Stimulated activated CD8-positive, alpha-beta memory T cell treated with anti-CD3 and anti-CD28 coated beads, Interleukin-4, amount 100 ng/mL, for 1 hour (primary cell): ENCODE measurements at places on chromosomes 2 and 18.

- DNase-seq = no peak
These were observed 331.6 kb downstream of the SETBP1 start for GRCh38 chr18:45012286-45012685.

- DNase-seq = no peak
These were observed 13.1 kb downstream of the PKDCC start for GRCh38 chr2:42060718-42061619.

GRCh38 chr2:231680285-231680991 is 27.9 kb upstream of the PTMA start:
- DNase-seq = no peak

- DNase-seq = no peak
These were observed 46.4 kb upstream of the CXCR4 start for GRCh38 chr2:136164280-136164776.

DNA sequence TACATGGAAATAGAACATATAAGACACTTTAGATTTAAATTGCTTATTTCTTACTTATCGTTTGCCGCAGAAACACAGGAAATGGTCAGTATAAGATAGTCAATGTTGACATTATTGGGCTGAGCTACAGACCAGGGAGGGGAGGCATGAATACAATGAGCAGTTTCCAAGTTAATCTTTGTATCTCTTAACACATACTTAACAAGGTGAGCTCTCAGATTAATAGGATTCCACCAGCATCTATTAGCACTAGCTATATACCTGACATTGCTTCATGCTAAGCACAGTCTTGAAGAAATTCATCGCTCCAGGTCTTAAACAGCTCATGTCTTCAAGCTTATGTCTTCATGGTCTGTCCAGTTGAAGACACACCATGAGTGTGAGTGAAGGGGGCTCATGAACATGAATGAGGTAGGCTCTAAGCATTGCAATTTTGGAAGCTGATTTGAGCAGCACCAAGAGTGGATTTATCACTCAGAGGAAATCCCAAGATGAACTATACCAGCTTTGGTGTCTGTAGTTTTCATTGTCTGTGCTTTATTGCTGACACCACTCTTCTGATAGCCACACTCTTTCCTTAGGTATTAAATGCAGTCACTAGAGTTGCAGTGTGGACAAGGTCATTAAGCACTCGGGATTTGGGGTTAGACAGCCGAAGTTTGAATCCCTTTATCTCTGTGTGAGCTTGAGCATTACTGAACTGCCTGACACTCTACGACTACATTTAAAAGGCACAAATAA is 359.3 kb upstream of the EPHA4 start:
- DNase-seq = no peak

DNA sequence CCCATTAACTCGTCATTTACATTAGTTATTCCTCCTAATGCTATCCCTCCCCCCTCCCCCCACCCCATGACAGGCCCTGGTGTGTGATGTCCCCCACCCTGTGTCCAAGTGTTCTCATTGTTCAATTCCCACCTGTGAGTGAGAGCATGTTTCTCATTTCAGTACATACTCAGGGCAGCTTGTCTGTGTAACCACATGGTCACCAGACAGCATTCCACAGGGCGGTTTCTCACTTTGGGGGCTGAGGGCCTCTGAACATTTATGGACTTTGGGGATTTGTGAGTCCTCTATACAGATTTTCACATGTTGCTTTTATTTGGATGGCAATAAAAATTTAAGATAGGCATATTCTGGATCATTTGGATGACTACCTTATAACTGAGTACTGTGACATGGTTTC is 84.0 kb downstream of the LYPD6B start:
- no peak for DNase-seq

GRCh38 chr2:195307751-195308150 is 349.3 kb upstream of the SLC39A10 start:
- DNase-seq = no peak

- DNase-seq = no peak
These were observed 263.1 kb downstream of the TNS1 start for GRCh38 chr2:217739741-217740140.

- no peak for DNase-seq
These were observed 187.4 kb downstream of the LPIN1 start for GRCh38 chr2:11933854-11934253.

DNA sequence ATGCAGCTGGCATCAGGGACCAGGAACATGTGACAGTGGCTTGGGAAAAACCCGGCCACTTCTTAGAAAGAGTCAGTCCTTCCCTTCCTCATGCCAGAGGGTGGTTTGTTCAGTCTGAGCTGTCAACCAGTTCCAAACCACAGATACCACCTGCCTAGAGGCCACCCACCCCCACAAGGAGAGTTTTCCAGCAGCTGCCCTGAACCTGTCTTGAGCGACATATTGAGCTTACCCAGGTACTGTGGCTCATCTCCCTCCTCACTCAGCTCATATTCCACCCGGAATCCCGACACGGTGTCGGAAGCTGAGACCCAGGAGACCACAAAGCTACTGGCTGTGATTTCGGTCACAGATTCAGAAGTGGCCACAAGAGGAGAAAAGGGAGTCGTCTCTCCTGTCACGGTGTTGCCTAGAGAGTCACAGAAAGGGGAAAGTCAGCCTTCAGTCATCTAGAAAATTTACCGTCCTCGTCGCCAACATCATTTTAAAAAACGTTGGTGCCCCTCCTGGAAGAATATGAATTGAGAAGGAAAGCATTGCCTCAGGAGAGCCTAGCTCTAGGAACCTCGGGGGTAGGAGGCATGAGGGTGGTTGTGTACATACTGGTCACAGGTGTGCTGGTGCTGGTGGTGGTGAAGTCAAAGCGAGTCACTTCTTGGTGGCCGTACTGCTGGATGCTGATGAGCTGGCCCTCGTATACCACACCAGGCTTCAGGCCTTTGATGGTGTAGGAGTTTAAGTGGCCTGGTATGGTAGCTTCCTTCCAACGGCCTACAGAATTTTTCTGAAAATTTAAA is 26.3 kb downstream of the FN1 start:
- no peak for DNase-seq

DNA sequence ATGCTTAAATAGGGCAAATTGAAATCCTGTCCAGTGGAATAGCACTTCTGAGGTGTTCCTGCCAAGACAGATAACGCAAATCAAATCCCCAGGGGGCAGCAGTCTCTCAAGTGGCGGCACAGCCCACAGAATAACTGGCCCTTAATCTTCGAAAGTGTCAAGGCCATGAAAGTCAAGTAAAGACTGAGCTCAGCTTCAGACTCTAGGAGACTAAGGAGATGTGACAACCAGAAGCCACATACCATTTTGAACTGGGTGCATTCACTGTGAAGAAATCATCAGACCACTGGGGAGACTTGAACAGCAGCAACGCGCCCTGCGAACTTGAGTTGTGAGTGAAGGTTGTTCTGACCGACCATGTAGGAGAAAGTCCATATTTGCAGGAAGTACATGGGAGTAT is 66.0 kb upstream of the ASAP2 start:
- no peak for DNase-seq

GRCh38 chr2:15763822-15764682 is 172.4 kb downstream of the DDX1 start:
- no peak for DNase-seq

GRCh38 chr2:130916438-130916705 is 79.7 kb downstream of the ARHGEF4 start:
- no peak for DNase-seq

DNA sequence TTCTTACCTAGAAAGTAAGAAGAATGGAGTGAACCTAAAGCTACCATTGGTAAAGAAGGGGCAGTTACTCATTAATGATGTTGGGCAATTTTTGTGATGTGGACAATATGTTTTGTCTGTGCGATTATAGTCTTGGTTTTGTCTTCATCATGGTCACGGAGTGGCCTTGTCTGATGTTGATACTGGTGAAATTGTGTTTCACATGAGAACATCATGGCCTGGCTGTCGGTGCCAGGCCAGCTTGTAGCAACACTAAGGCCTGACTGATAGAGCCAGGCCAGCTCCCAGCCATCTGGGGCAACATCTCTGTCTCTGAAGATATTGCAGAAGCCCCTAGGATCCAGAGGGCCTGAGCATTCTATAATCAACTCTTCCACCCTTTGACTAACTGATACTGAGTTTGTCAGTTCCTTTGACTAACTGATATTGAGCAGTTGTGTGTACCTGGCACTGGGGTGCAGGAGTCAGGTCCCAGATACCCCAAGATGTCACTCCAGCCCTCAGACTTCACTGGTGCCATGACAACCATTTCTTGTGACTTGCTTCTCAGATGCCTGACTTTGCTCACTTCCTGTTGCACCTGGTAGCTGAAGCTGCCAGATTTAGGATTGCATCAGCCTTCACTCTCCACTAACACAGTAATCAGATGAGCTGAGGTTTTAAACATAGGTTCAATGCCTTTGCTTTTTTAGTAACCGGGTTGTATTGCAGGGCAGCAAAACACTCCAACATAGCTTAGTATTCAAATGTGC is 62.5 kb downstream of the RPIA start:
- no peak for DNase-seq

GRCh38 chr2:150581717-150582472 is 94.4 kb upstream of the RND3 start:
- DNase-seq = no peak

DNA sequence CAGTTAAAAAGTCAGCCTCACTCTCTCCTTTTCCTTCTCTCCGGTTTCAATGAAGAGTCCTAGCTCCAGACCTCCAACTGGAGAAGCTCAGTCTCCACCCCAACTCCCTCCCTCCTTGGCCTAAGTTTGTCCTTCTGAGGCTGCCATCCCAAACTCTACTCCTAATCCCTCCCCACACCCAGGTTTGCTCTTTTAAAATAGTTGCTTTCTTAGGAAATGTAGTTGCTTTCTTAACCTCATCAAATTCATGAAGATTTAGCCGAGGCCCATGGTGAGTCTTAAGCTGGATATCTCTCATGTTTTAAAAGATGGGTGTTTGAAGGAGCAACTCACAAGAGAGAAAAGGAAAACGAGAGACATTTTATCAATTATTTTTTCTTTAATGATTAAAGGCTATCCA is 937 bp upstream of the LANCL1 start:
- no peak for DNase-seq

- no peak for DNase-seq
These were observed 16.4 kb downstream of the MPPE1 start for GRCh38 chr18:11891737-11892136.

DNA sequence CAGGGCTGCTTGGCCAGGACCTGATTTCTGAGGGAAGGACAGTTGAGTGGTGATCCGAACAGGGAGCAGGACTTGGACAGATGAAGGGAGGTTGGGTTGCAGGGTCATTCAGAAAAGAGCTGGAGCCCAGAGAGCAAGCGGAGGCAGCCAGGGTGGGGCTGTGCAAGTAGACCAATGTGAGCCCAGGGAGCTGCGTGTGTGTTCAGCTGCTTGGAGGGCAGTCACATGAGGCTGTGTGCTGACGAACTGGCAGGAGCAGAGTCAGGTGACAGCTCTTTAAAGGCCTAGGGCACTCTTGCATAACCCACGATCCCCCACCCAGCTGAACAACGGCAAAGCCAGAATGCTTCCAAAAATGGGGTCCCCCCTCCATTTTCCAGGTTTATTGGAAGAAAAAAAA is 4.6 kb upstream of the MLPH start:
- DNase-seq = no peak

GRCh38 chr18:6215888-6216287 is 198.8 kb downstream of the L3MBTL4 start:
- DNase-seq = no peak

- no peak for DNase-seq
These were observed 1.8 kb upstream of the SLC19A3 start for GRCh38 chr2:227719641-227720040.

- DNase-seq = no peak
These were observed 656.4 kb downstream of the MBD2 start for GRCh38 chr18:53567929-53568574.

- no peak for DNase-seq
These were observed 678.5 kb downstream of the ARHGAP15 start for GRCh38 chr2:143807671-143808070.

- no peak for DNase-seq
These were observed 80.6 kb downstream of the EML6 start for GRCh38 chr2:54803783-54804751.

GRCh38 chr2:79994161-79994560 is 310.4 kb downstream of the LRRTM1 start:
- no peak for DNase-seq

- DNase-seq = no peak
These were observed 2.5 kb downstream of the CD8A start for GRCh38 chr2:86788165-86788564.

GRCh38 chr18:71798986-71799673 is 745.0 kb downstream of the CBLN2 start:
- DNase-seq = no peak

- no peak for DNase-seq
These were observed 65.8 kb downstream of the NDUFA10 start for GRCh38 chr2:239959059-239959971.

- no peak for DNase-seq
These were observed 21.2 kb downstream of the HS1BP3 start for GRCh38 chr2:20629581-20630171.

DNA sequence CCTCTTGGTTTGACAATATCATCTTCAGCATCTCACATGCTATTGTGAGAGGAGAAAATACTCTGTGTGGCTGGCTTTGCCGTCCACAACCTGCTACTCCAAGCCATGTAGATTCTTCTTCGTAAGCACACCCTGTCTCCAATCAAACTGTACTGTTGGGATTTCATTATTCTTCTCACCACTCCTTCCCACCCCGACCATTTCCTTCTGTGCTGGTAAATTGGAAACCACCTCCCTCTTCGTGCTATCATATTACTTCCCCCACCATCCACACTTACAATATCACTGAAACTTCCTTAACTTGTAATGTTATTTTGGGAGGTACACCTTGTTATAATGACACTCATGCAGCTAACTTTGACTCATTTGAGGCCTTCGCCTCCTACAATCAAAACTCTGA is 3.2 kb upstream of the AGXT start:
- DNase-seq = no peak

GRCh38 chr2:101396316-101396717 is 9.0 kb upstream of the CREG2 start:
- DNase-seq = no peak

- no peak for DNase-seq
These were observed 24.6 kb downstream of the INSIG2 start for GRCh38 chr2:118112771-118113334.

DNA sequence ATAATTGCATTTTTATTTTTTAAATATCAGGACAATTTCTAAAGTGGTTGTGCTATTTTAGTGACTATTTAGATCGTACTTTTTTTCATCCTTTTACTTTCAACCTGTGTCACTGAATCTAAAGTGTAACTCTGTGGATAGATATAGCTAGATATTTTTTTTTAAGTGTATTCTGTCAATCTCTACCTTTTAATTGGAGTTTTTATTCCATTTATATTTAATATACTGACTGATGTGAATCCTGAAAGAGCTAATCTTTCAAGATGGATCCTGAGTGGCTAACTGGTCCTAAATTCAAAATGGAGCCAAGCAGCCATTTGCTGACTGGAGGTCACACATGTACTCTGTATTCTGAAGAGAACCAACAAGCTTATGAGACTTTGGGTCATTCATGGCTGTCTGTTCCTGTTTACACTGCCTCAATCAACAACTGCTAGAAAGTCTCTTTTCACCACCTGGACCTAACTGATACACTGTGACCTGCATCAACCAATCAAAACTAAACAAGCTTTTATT is 4.6 kb upstream of the PSMD14 start:
- DNase-seq = no peak
